ENCODE measurements at places on chromosomes 13 and 19.

GRCh38 chr13:100544866-100545683, 43.5 kb downstream of the GGACT start:
- DNase-seq: no peak

GRCh38 chr13:78102741-78103140, 184.1 kb upstream of the EDNRB start:
- no peak for DNase-seq

DNA sequence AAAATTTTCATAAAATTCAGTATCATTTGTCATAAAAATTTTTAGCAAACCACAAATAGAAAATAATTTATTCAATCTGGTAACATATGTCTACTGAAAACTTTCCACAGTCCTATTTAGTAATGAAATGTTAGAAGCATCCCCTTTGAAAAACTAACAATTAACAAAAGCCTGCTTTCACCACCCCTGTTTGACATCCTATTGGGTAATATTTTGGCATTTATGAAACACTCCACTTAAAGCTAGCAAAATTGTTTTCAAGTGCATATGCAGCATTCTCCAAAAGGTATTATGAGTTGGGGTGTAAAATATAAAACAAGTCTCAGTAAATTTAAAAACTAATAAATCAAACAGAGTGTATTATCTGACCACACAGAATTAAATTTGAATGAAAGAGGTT, 189.4 kb downstream of the NBEA start:
- DNase-seq: no peak

DNA sequence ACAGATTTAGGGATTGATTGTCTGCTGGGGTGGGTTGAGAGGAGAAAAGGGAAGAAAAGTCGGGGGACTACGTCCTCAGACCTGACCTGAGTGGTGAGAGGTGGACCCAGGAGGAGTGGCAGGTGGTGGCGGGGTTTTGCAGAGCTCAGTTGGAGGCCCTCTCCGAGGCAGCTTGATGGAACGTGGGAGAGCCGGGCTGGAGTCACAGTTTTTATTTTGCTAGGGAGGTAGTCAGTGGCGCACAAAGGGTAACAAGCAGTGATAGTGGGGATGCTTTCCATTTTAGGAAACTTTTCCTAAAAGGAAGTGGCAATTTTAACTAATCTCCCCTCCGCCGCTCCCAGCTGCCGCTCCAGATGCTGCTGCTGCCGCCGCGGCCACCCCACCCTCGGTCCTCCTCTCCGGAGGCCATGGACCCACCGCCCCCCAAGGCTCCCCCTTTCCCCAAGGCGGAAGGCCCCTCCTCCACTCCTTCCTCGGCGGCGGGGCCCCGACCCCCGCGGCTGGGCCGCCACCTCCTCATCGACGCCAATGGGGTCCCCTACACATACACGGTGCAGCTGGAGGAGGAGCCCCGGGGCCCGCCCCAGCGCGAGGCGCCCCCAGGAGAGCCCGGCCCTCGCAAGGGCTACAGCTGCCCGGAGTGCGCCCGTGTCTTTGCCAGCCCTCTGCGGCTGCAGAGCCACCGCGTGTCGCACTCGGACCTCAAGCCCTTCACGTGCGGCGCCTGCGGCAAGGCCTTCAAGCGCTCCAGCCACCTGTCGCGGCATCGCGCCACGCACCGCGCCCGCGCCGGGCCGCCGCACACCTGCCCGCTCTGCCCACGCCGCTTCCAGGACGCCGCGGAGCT, 1.1 kb upstream of the ZNF581 start:
- DNase-seq: no peak

GRCh38 chr19:36377541-36378178, 1.3 kb downstream of the ZFP14 start:
- no peak for DNase-seq

GRCh38 chr13:66210677-66211076, 1019.5 kb downstream of the PCDH9 start:
- DNase-seq: no peak

DNA sequence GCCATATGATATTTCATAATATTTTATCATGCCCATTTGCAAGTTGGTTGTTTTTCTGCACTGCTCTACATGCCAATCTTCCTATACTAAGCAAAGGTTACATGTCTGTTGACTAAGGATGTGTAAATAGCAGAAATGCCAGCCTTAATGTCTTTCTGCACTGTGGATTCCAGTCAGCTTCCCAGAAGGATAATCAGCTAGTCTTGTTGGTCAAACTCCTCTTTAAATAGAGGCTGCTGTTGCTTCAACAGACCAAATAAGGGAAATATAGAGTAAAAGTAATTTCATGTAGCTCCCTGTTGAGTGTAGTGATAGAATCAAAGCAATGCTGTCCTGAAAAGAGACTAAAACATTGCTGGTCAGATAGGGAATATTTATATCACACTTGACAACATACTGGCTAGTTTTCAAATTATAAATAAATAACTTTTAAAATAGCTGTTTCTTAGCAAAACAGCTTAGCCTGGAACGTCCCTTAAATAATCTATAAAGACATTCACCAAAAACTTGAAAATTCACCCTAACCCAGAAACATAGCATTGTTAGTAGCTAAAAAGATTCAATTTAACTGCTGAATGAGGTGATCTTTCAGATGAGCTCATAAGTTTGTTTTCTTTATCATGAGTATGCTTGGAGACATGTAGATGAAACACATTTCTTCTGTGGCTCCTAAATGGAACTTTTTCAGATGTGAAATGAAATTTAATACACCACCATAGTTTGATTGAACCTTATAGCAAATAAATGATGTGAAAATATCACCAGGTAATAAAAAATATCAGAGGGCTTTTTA, 56.6 kb downstream of the FRY start:
- DNase-seq: no peak

GRCh38 chr13:30796132-30796572, 60.8 kb downstream of the ALOX5AP start:
- no peak for DNase-seq

DNA sequence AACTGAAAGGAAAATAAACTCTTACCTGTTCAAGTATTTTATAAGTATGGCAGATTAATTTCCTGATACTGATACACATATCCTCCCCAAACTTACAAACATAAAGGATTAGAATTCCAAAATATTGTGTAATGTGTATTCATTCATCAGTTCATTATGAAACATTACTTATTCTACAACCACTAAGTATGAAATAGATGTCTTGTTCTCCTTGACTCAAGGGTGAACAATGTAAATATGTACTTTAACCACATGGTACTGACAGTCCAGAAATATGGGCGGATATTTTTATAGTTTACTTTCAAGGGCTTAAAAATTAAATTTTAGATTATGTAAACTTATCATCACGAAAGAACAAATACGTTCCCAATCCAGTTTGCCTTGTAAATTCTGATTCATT, 334.0 kb downstream of the LIG4 start:
- no peak for DNase-seq

DNA sequence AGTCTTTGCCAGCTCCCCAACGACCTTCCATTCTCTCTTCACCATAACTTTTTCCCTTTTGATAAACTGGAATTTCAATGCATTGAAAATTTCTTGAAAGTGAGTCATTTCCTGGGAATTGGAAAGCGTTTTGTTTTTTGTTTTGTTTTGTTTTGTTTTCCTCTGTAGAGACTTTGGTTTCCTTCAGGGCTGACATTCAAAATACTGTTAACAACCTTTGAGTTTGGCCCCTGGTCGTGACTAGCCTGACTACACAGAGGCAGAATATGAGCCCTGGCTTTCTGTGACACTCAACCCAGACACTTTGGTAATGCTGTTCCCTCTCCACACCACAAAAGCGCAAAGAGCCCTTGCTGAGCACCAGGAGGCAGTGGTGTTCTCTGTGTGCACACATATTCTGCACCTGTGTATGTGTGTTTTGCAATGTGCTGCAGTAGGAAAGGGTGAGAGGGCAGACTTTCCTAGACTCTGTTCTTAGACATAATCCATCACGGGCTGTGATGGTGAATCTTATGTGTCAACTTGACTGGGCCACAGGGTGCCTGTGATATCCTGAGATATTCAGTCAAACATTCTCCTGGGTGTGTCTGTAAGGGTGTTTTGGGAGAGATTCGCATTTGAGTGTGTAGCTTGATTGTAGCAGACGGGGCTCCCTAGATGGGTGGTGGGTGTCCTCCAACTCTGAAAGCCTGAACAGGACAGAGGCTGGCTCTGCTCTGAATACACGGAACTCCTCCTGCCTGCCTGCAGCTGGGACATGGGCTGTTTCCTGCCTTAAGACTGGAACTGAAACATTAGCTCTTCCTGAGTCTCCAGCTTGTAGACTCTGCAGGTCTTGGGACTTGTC, 29.5 kb upstream of the ANKRD10 start:
- peak; percentile 41 for DNase-seq

DNA sequence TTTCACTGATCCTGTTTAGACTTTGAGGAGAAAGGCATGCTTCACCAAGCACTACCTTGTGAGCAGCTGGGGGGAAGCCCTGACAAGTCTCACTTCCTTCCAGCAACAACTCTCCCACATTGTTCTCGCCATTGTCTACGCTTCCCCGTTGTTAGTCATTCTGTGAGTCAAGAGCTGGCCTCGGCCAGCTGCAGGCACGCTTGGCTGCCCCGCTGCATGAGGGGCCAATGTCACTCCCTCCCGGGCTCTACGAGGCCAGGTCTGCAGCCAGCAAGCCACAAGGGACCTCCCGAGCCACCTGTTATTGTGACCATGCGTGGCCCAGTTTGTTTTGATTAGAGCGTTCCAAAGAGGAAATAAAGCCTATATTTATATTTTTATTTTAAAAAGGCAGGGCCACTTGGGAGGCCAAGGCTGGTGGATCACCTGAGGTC, 220.9 kb downstream of the FOXO1 start:
- DNase-seq: peak; percentile 51

DNA sequence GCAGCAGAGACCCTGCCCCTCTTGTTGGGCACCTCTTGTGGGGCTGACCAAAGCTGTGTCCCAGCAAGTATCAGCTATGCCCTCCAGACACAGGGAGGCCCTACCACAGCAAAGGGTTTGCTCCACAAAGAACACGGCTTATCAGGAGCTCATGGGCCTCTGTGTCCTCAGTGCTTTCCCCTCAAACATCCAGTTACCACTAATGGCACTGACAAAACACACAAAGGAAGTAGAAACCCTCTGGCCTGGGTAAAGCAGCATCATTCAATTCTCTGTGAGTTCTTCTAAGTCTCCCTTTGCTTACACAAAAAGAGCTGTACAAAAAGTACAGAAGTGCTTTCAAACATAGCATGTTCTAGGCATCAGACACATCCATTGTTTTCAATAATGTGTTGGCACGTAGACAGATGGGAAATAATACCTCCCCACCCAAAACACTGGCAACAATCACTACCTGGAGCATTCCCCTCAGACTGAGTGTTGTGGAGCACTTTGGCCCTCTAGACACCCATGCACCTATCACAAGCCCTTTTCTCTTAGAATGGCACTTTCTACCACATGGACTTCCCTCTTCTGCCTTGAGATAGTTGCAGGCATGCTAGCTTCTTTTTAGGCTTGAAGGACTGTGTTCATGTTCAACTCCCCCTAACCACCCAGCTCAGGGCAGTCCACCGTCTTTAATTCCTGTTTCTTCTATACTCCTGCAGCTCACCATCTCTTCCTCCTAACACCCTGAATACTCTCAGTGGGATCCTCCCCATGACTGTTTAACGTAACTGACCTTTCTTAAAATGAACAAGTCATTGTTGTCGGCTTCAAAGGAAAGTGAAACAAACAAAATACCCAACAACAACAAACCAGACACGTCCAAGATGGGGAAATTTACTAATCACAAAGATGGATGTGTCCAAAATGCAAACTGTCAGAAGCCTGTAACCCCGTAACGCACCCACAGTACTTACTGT, 43.5 kb downstream of the ATP7B start:
- DNase-seq: no peak

- no peak for DNase-seq
Measured at GRCh38 chr13:39401756-39402155, 201.2 kb downstream of the LHFPL6 start.

- DNase-seq: no peak
Measured at GRCh38 chr19:5225486-5226345, 114.9 kb downstream of the PTPRS start.

GRCh38 chr19:51470966-51471365, 7.4 kb upstream of the CEACAM18 start:
- no peak for DNase-seq

DNA sequence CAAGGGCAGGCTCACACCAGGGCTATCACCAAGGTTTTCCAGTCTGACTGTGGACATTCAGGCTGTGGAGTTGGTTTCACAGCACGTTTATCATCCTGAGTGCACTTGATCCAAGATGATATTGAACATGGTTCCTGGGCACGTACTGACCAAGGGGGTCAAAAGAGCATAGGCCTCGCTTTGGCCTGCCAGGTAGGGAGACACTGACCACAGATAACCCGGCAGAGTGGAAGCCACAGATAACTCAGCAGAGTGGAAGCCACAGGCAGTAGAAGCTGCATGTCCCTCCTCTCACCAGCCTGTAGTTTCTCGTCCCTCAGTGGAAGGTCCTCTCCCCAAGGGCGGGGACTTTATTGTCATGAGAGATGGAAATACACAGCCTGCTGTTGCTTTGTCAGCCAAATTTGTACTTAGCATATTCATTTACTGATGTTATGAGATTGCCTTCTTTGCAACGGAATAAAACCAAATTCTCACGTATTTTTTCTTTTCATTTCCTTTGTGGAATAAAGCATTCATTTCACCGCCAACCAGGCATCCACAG, 8.8 kb upstream of the KRTDAP start:
- no peak for DNase-seq

DNA sequence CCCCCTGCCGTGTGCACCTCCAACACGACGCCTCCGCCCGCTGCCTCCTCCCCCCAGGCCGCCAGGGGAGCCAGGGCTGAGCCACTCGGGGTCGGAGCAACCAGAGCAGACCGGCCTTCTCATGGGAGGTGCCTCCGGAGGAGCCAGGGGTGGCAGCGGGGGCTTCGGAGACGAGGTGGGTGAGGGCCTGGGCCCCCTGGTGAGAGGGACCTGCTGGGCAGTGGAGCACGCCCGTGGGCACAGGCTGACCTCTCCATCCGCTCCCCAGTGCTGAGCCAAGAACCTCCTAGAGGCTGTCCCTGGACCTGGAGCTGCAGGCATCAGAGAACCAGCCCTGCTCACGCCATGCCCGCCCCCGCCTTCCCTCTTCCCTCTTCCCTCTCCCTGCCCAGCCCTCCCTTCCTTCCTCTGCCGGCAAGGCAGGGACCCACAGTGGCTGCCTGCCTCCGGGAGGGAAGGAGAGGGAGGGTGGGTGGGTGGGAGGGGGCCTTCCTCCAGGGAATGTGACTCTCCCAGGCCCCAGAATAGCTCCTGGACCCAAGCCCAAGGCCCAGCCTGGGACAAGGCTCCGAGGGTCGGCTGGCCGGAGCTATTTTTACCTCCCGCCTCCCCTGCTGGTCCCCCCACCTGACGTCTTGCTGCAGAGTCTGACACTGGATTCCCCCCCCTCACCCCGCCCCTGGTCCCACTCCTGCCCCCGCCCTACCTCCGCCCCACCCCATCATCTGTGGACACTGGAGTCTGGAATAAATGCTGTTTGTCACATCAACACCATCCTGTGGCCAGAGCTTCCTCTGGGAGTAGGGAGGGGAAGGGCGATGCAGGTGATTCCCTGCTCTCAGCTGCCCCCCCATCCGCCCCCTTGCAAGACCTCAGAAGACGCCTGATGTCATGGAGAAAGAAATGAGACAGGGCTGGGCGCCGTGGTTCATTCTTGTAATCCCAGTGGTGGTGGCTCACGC, 12.0 kb downstream of the BCAM start:
- no peak for DNase-seq
